ENCODE measurements at places on chromosomes 4 and X.

GRCh38 chr4:141569141-141569540, 67.2 kb upstream of the IL15 start:
- no peak overlapping the region for H3K4me3 ChIP-seq
- DNase-seq = no peak
- no peak overlapping the region for H3K27ac ChIP-seq
- no peaks in the 10 kb centered on the region for H3K4me1 ChIP-seq

GRCh38 chr4:14070289-14070880, 442.9 kb upstream of the BOD1L1 start:
- H3K4me1 ChIP-seq = peaks cover 18% of the 10 kb centered on the region
- H3K36me3 ChIP-seq = no peaks in the 10 kb centered on the region
- no peak for DNase-seq
- H3K27me3 ChIP-seq = no peaks in the 10 kb centered on the region
- H3K4me3 ChIP-seq = no peak overlapping the region

DNA sequence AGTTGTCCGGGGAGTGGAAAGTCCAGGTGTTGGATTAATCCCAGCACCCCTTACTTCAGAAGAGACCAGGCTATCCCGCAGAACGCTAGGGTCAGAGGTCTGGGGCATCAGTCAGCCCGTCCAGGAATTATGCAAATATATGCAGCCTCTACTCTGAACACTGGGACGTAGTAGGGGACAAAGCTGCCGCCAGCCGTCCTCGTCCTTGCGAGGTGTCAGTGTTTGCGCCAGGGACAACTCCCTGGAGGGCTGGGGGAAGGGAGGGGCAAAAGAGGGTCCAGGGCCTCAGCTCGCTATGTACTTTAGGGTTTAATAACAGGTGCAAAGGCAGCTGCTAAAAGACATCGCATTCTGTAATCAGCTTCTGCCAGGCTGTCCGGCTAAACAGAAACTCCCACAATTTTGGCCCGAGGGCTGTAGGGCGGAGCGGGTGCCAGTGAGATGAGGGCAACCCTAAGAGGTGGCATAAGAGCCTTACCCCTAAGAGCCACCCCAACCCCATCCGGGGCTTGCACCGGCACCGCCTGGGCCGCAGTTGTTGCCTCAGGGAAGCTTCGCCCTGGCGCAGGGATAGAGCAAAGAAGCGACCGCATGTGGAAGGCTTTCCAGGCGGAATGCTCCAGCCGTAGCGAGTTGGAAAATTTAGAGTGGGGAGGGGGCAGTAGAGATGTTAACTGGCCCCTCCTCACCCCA, 8.4 kb downstream of the HAND2 start:
- no peak for DNase-seq
- H3K27ac ChIP-seq = peak overlapping the region; percentile 82
- H3K4me1 ChIP-seq = peaks cover 16% of the 10 kb centered on the region
- peak overlapping the region; percentile 47 for H3K4me3 ChIP-seq

GRCh38 chrX:21721195-21721594, 36.7 kb downstream of the SMPX start:
- H3K4me1 ChIP-seq = no peaks in the 10 kb centered on the region
- no peaks in the 10 kb centered on the region for H3K36me3 ChIP-seq
- H3K27ac ChIP-seq = no peak overlapping the region
- DNase-seq = no peak
- H3K4me3 ChIP-seq = no peak overlapping the region
